Fibroblast of skin of right biceps (primary cell): ENCODE measurements at places on chromosomes 1 and 21.

DNA sequence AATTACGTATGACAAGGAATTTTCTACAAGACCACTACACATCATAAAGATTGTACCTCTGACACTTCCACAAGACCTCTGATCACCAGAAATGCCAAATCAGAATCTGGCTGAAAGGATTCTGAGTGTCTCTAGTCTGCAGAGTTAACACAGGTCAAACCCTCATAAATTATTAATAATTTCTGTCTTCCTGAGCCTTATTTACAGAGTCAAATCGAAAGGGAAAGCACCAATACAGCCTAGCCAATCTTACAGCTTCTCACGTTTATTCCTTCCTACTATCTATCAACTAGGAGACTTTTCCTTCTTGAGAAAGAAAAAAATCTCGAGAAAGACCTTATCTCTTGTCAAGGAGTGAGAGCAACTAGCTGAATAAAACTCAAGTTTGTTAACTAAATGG, 2151.6 kb downstream of the MRPL39 start:
- no peak for DNase-seq

DNA sequence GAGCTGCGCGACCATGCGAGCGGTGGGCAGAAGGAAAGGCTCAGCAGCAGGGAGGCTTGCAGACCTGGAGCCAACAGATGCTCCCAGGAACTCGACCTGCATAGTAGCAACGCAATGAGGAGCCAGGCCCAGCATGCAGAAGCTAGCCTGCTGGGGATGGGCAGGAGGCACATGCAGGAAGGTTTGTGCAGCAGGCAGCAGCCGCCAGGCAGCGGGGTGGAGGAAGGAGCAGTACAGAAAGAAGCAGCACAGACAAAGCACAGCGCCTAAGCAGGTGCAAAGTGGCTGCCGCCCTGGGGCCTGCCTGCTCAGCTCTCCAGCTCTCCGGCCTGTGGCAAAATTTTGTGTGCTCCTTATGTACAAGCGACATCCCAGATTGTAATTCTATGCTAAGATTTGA, 213.5 kb upstream of the MAP1LC3C start:
- no peak for DNase-seq

DNA sequence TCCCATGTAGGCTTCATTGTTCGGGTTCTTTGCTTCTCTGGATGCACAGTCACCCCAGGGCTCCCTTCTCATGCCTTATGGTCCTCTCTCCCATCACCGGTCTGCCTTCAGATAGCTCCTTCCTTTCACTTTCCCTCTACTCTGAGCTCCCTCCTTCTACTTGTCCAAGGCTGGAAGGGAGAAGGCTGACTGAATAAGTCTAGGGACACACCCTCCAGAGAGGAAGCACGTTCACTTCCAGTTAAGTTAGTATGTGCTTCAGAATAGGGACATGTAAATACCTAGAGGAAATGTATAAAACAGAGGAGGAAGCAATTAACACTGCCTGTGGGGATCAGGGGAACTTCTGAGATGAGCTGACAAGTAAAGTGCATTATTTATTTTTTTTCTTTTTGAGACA, 23.5 kb downstream of the CXADR start:
- no peak for DNase-seq

- no peak for DNase-seq
Measured at GRCh38 chr1:151510020-151510405, 1.2 kb upstream of the CGN start.

- peak; percentile 59 for DNase-seq
Measured at GRCh38 chr1:199113265-199113869, 474.5 kb downstream of the PTPRC start.

DNA sequence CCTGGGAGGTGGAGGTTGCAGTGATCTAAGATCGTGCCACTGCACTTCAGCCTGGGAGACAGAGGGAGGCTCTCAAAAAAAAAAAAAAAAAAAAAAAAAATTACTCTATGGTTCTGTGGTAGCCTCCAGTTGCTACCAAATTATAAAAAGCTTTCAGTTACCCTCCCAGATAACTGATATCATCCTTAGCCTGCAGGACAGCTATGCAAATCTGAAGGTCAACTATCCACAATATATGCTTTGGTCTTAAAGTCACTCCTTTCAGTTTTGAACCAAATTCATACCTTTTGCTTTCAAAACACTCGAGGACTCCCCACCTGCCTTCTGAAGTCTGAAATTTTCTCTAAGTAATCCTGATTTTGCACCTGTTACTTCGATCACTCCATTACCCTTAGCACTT, 3.1 kb downstream of the MIXL1 start:
- DNase-seq: no peak

GRCh38 chr1:193418745-193419058, 232.3 kb upstream of the B3GALT2 start:
- DNase-seq: no peak

DNA sequence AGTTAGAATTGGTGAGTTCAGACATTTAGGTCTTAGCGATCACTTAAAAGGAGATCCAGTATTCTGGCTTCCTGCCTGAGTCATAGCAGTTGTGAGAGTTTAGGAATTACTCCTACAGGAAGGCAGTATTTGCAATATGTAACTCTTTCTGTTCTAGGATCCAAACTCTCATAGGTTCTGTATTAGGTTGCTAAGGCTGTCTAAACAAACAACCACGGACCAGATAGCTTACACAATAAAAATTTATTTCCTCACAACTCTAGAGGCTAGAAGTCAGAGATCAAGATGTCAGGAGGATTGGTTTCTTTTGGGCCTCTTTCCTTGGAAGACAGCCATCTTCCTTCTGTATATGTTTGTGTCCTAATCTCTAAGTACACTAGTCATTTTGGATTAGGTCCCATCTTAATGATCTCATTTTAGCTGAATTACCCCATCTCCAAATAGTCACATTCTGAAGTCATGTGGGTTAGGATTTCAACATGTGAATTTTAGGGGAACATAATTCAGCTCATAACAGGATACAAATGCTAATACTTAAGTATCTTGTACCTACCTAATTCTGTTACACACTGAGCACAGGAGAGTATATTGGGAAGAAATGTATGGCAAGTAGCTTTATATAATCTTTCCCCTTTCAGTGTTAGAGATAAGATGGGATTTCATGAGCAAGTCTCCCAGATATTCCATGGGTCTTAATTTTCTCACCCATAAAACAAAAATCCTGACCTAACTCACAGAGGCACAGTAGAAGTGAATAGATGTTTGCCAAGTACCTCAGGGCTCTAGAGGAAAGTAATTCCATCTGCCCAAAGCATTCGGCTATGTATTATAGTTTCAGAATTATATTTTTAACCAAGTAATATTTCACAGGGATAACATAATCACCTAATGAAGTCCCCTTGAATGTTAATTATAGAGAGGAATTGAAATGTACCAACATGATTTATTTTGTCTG, 144.4 kb downstream of the PTBP2 start:
- DNase-seq: peak; percentile 92

- no peak for DNase-seq
Measured at GRCh38 chr21:22554690-22555316, 1556.6 kb downstream of the NCAM2 start.

DNA sequence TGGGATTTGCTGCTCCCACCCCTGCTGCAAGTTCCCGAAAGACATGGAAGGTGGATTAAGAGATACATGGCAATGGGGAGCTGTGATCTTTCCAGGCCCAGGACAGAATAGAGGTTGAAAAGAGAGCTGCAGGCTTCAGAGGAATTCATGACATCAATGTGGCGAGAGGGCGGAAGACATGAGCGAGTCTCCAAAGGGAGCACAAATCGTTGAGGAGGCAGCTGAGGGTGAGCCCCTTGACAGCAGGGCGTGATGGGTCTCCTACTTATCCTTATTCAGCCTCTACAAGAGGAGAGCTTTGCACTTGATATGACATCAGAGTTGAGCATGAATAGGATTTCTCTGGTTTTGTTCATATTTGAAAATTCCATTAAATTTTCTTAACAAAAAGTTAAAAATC, 45.5 kb upstream of the TACSTD2 start:
- no peak for DNase-seq

GRCh38 chr1:66355756-66356155, 178.2 kb upstream of the SGIP1 start:
- no peak for DNase-seq

- peak; percentile 61 for DNase-seq
Measured at GRCh38 chr1:206556750-206557635, 49.7 kb downstream of the RASSF5 start.

DNA sequence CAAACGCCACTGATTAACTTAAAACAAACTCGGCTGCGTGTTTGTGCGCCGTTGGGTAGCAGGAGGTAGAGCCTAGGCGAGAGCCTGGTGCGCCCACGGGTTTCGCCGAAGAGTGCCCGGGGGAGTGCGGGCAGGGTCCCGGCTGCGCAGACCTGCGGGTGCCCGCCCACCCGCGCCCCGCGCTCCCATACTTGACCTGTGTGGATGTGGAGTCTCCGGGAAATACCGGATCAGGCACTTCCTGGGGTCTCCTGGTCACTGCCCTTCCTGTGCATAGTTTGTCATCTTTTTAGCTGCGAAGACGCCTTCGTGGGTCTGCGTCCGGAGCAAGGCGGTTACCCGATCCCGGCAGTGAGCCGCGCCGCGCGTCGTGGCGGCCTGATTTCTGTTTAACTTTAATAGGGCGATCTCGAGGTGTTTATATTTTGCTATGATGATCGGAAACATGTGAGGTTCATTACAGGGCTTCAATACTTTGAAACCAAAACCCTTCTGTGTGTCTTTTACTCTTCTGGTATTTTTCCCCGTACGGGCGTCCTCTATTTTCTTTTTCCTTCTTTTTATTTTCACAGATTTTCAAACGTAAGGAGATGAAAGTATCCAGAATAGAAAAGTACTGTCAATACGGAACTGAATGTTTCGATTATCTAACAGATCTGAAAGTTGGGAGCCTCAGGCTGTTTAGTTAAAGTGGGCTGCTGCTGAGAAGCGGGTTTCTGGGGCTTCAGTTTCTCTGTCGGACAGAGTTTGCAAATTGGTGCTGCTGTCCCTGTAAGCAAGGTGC, 15.2 kb downstream of the NR5A2 start:
- DNase-seq: no peak

DNA sequence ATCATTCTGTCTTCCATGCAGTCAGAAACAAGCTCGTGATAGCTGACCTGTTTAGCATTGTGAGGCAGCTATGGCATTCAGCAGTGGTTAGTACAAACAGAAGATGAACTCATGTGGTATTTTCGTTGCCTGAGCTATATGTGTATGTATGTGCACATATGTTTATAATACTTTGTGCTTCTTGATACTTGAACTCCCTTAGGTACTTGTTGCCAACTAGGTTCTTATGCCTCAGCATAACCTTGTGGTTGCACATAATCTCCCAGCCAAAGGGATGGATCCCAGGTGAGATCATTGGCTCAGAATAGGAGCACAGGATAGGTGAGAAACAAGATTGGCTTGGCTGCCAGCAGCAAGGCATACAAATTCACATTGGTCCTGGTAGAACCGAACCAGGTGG, 86.1 kb downstream of the VPS26C start:
- DNase-seq: no peak

DNA sequence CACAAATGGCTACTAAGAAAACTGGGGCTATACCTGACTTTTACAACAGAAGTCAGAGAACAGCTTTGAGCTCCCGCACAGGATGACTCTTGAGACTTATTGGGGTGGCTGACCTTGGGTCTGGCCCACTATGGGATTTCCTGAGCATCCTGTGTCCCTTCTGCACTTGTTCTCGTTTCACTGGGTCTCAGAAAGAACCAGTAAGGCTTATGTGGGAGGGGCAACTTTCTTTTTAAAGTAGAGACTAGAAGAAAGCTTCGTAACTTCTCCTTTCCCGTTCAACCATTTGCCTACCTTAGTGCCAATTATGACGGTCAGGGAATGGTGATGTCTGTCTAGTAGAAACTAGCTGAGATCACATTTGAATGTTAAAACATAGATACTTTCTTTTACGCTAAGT, 59.5 kb upstream of the C1orf105 start:
- no peak for DNase-seq

DNA sequence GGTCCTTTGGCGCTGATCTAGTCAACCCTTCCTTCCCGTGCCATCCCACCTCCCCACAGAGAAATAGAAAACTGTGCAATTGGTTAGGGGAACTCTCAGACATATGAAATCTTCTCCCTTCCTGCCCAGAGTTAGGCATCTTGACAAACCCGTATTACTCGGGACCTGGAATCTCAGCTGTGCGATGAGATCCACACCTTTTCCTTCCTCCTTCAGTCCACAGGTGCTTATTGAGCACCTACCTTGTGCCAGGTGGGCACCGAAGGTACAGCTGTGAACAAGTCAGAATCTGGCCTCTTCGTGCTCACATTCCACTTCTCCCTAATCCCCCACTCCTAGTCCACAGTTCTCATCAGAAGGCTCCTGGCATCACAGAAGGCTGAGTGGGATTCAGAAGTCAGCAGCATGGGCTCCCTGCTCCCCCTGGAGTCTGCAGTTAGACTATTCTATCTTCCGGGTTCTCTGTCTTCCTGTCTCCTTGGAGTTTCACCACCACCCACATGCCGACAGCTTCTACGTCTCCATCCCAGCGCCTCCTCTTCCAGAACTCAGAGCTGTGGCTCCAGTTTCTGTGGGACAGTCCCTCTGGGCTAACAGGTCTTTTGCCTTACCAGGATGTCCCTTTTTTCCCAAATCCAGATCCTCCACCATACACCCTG, 23.0 kb downstream of the KNCN start:
- DNase-seq: peak; percentile 37

DNA sequence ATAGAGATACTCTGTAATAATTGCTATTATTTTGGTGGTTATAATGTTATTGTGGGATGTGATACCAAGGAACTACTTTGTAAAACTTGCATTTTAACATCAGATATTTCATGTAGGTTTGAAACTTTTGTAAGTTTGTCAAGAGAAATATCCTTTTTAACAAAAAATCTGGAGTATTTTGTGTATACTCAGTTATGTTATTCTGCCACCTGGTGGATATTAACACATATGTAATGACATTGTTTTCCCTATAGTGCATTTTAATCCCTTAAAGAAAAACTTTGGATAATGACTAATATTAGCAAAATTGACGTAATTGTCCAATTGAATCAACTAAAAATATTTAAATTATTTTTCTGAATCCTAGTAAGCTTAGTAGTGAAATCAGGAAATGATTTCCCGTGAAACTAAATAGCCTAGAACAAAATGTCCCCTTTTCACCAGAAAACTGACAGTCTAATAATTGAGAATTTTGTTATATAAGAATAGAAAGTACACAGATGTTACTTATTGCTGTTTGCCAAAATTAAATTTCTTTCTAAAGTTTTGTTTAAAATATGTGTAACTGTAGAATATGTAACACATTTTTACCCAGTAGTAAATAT, 39.6 kb downstream of the KCTD3 start:
- DNase-seq: no peak

DNA sequence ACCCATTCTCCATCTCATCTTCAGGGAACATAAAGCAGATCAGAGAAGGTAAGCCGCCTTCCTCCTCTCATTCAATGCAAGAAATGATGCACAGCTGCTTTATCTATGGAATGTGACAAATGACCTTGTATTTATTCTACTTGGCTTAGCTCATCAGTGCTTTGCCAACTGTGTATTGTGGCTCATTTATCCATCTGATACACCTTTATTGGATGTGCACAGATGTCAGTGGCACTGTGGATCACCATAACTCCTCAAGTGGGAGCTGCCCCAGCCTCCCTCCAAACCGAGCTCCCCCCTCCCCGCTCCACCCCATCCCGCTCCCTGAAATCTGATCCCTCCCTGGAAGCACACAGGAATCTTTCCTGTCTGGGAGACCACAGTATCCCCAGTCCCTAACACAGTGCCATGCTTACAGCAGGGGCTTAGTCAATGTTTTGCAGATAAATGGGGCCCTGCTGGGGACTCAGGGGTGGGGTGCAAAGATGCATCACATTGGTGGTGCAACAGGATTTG, 156.0 kb upstream of the RAB4A start:
- peak; percentile 45 for DNase-seq

- peak; percentile 98 for DNase-seq
Measured at GRCh38 chr1:41101950-41102607, 80.6 kb upstream of the SLFNL1 start.

- peak; percentile 42 for DNase-seq
Measured at GRCh38 chr1:2003541-2004131, at the start of gene CFAP74. CFAP74 (minus strand) TSS chr1:2003786; CDS start chr1:1990956, 12,830 bp downstream.
